ENCODE measurements at places on chromosomes 16 and 17. TPM values are rescaled to one million over a fixed set of nuclear protein-coding genes. Genes with fewer than 3 reads are reported as not detected.

Gene ARHGDIG
- not detected for total RNA-seq

Gene DRC3
- not detected for total RNA-seq

Gene EVI2B
- 185 TPM for total RNA-seq

Gene CIBAR2
- total RNA-seq, result not detected

Gene IKZF3
- total RNA-seq, result 47.5 TPM

Gene SMTNL2
- not detected for total RNA-seq

Gene SDR42E2
- total RNA-seq, result 0.52 TPM

Gene HBQ1
- total RNA-seq, result not detected

Gene CLDN7
- 0.10 TPM for total RNA-seq

Gene MT4
- total RNA-seq, result not detected

Gene MSLN
- total RNA-seq, result 0.21 TPM

Gene RNF135
- total RNA-seq, result 14.1 TPM

Gene KRT40
- 0.10 TPM for total RNA-seq

Gene KRTAP3-2
- not detected for total RNA-seq

Gene ZG16B
- total RNA-seq, result 1.2 TPM

Gene KCNJ18
- total RNA-seq, result not detected

Gene MMP28
- total RNA-seq, result 8.1 TPM

Gene OR1F1
- not detected for total RNA-seq

Gene BICDL2
- total RNA-seq, result 0.10 TPM

Gene PTX4
- not detected for total RNA-seq

Gene AOC3
- total RNA-seq, result 0.21 TPM

Gene RRAD
- 1.3 TPM for total RNA-seq

Data from mononuclear cell (primary cell).